Stimulated activated CD8-positive, alpha-beta memory T cell treated with anti-CD3 and anti-CD28 coated beads, Interleukin-7, amount 100 ng/mL, for 1 hour (primary cell): ENCODE measurements at places on chromosomes 7 and 10.

- DNase-seq, result no peak
Observed at GRCh38 chr10:103783681-103784080, 71.7 kb downstream of the SH3PXD2A start.

GRCh38 chr10:108545921-108546320 lies 1377.4 kb downstream of the XPNPEP1 start:
- no peak for DNase-seq

DNA sequence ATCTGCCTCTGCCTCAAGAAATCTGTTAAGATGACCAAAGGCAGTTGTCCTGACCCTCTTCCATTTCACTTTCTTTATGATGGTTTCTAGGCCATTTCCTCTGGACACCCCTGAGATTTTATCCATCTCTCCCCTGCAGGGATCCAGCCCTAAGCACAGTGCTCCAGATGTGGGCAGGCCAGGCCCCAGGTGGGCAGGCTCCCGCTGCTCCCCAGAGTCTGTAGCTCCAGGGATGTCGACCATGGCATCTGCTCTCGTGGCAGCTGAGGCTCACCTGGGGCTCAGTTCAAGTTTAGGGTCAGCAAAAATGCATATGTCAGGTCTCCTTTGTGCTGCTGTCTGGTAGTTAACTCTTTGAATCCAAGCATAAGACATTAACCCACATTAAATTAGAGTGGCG lies 11.8 kb downstream of the CEP41 start:
- DNase-seq, result no peak

GRCh38 chr10:88877298-88877697 lies 2.7 kb upstream of the STAMBPL1 start:
- no peak for DNase-seq

GRCh38 chr10:79446758-79447084 lies 1.3 kb upstream of the ZCCHC24 start:
- no peak for DNase-seq

DNA sequence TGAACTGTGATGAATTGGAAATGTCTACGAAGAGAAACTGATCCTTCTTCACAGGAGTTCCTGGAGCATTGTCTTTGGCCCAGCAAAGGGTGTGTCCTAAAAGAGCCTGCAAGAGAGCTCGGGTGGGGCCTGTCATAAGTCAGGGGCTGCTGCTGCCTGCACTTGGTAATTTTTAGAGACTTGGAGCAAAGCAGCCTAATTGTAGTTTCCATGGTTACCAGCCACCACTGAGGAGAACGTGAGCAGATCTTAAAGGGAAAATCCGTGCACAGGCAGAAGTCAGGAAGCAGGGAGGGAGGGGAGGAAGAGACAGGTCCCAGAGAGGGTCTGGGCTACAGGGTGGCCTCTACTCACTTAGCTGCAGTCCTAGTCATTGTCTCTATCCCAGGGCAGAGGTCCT lies 463.6 kb downstream of the PLXNA4 start:
- no peak for DNase-seq

DNA sequence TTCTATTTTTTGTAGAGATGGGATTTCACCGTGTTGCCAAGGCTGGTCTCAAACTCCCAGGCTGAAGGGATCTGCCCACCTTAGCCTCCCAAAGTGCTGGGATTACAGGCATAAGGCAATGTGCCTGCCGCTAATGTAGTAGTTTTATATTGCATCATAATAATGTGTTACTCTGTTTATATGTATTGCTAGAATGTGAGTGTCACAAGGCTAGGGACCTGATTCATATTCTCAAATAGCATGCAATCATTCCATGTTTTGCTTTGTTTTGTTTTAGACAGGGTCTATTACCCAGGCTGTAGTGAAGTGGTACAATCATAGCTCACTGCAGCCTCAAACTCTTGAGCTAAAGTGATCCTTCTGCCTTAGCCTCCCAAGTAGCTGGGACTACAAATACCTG lies 13.5 kb downstream of the CCL26 start:
- DNase-seq, result no peak

DNA sequence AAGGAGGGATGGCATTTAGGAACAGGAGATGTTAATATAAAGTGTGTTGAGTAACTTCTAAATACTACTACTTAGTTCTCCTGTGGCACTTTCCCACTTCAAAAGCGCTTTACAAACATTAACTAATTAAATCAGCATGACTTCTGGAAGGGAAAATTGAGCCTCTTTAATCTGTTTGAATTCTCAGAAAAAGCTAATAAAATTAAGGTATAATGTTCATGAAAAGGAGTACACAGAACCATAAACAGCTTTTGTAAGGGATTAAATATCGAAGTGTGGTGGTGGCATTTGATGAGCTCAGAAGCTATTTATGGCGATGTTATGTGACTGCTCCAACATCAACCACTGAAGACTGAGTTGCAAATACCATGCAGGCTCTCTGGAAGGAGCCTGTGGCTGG lies 10.2 kb upstream of the VAX1 start:
- DNase-seq, result no peak
